ENCODE measurements at places on chromosomes 1 and 21.

- DNase-seq, result no peak
Observed at GRCh38 chr1:92964998-92965397, 3.7 kb upstream of the DIPK1A start.

DNA sequence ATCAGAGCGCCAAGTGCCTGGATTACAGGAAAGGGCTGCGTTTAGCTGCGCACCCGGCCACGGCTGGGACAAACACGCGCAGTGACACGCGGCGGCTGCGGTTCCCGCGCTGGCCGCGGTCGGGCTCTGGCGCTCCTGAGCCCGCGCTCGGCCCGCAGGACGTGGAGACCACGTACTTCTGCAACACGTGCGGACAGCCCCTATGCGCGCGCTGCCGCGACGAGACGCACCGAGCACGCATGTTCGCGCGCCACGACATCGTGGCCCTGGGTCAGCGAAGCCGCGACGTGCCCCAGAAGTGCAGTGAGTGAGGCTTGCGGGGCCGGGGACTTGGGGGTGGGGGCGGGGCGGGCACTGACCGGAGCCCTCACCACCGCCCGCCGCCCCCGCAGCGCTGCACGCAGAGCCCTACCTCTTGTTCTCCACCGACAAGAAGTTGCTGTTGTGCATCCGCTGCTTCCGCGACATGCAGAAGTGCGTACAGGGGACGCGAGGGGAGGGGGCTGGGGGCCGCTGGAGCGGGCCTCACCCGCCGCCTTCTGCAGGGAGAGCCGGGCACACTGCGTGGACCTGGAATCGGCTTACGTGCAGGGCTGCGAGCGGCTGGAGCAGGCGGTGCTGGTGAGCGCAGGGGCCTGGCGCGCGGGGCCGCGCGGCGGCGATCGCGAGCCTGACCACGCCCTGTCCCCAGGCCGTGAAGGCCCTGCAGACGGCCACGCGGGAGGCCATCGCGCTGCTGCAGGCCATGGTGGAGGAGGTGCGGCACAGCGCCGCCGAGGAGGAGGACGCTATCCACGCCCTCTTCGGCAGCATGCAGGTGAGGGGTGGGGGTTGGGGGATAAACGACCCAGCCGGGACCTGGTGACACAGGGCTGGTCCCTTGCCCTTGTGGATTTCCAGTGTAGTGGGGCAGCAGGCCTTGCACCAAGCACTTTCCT, 3.1 kb downstream of the RNF207 start:
- DNase-seq, result peak; percentile 42

DNA sequence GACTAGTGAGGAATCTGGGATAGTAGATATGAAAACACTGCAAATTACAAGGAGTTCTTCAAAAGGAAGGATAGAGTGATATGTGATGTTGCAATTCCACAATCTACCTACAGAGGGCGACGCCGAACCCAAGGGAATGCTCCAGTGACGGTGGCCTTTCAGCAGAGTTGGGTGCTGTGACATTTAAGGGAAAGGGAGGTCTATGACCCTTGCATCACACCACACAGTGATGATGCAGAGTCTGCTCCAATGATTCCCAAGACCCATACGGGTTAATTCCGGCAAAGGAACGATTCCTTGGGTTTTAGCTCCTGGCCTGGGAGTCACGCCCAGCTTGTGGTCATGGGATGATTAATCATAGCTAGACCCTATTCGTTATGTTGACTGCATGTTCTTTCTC, 123.0 kb upstream of the IGSF21 start:
- DNase-seq, result no peak

DNA sequence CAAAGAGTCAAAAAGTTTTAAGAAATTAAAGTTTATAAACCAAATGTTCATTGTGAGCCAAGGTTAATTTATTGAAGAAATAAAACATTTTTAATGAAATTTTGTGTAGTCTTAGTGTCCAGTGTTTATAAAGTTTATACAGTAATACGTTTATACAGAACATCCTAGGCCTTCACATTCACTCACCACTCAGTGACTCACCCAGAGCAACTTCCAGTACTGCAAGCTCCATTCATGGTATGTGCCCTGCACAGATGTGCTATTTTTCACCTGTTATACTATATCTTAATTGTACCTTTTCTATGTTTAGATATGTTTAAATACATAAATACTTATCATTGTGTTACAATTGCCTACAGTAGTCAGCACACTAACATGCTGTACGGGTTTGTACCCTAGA, 33.6 kb downstream of the TYW3 start:
- no peak for DNase-seq

GRCh38 chr21:31354604-31355443, 10.8 kb upstream of the TIAM1 start:
- DNase-seq, result peak; percentile 74

DNA sequence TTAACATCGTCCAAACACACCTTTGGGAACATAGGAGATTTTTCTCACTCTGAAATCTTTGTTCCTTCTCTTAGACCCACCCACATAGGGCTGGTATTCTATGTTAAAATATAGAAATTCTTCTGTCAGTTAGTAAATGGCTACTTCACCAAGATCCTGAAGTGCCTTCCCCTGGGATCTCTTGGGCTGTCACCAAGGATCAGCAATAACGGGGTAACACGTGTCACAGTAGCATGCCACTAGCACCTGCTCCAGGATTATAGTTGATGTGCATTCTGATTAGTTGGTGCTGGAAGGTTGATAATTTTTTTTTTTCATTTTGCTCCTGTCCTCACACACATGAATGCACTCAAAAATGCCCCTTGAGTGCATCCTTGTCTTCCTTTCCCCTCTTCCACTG, 298.7 kb downstream of the NTNG1 start:
- no peak for DNase-seq

GRCh38 chr1:59915516-59915915, 11.1 kb downstream of the CYP2J2 start:
- no peak for DNase-seq

DNA sequence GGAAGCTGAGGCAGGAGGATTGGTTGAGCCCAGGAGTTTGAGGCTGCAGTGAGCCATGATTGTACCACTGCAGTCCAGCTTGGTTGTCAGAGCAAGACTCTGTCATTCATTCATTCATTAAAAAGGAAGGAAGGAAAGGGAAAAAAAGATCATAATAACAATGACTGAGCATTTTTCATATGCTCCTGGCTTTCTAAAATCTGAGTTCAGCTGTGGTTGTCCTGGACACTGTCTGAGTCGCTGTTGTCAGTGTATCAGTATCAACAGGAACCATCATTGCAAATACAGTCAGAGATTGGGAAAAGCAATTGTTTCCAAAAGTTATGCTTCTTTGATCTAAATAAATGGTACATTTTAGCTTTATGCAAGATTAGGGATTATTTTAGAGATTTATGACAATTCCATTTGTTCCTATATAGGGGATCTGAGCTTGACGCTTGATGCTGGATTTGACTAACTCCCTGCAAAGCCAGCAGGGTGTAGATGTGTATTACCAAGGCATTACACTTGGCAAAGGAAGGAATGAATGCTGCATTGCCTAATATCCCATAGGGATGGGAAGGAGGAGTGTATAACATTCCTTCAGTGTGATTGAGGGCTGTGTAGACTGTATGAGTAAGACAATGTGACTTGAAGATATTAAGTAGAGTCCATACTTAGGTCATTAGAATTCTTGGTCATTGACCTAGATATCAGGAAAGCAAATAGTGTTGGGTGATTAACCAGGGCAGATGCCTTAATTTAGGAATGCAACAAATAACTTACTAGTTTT, 100.2 kb downstream of the DISP1 start:
- DNase-seq, result peak; percentile 98

GRCh38 chr1:12180315-12180714, 13.5 kb downstream of the TNFRSF1B start:
- DNase-seq, result peak; percentile 58

DNA sequence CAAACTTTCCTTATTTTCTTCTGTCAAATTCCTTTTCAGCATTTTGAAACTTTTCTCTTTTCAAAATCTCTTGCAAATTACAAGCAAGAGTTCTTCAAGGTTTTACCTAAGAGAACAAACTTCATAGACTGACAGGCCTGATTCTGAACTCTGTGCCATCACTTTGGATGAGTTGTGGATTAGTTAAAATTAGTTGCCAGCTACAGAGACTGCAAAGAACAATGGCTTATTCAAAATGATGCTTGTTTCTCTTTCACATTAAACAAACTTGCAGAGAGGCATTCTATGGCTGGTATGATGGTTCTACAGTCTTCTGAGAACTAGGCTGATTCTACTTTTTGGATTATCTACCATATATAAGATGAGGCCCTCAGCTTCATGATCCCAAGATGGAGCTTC, 3.8 kb downstream of the LRRC8B start:
- DNase-seq, result no peak

DNA sequence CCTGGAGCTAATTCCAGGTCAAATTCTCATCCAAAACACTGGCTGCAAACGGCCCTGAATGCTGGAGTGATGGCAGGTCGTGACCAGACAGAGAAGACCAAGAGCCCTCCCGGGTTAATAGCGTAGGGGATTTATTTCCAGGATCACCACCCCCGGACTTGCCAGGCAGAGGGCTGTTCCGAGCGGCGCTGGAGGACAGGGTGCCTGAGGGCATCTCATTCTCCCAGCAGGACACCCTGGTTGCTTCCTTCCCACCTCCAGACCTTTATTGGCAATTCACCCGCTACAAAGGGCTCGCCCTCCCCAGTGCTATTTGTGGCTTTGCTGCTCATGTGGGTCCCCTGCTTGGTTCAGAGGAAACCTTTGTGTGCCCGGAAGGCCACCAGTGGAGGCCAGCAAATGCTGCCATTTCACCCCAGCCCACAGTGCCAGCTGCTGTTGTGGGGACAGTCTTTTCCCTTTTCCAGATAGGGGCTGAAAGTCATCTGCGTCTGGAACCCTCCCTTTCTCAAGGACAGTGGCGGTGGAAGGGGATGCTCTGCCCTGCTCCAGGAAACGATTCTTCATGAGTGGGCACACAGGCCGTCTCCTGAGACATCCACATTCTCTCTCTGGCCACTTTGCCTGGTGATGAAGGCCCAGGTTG, 19.0 kb upstream of the C1orf174 start:
- DNase-seq, result no peak

GRCh38 chr21:42648606-42649005, 4.8 kb upstream of the PDE9A start:
- DNase-seq, result no peak

GRCh38 chr1:156584813-156585212, 5.3 kb downstream of the TTC24 start:
- no peak for DNase-seq

GRCh38 chr1:183993132-183993531, 44.4 kb downstream of the COLGALT2 start:
- DNase-seq, result no peak

- DNase-seq, result no peak
Observed at GRCh38 chr1:19768353-19769210, 31.1 kb downstream of the TMCO4 start.

GRCh38 chr1:69459244-69459643, 108.5 kb upstream of the LRRC7 start:
- no peak for DNase-seq

DNA sequence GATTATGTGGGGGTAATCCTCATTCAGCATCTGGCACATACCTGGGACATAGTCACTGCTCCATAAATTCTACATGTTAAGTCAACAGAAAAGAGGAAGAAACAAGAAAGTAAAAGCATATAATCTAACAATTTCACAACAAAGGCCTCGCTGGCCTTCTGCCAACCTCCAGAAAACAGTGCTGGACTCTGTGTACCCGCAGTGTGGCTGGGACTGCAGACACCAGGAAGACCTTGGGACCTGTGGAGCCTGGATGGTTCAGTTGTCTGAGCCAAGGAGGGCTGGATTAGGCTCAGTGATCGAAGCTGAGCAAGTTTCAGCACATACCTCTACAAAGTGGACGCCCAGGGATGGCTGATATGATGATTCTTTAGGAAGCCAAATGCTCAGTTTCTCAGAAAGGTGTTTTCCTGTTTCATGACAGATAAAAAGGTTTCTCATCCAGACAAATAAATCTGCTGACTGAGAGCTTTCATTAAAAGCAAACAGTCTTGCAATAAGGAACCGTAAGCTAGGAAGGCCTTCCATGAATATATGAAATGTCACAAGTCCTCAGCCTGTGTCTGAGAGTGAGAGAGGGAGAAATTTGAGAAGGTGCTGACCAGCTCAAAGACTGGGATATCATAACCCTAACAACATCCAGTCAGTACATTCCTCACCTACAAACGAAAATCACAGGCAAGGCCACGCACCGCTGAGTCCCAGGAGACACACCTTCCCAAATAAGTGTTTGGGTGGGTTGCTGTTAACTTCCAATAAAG, 48.4 kb downstream of the CAPZB start:
- DNase-seq, result peak; percentile 66

DNA sequence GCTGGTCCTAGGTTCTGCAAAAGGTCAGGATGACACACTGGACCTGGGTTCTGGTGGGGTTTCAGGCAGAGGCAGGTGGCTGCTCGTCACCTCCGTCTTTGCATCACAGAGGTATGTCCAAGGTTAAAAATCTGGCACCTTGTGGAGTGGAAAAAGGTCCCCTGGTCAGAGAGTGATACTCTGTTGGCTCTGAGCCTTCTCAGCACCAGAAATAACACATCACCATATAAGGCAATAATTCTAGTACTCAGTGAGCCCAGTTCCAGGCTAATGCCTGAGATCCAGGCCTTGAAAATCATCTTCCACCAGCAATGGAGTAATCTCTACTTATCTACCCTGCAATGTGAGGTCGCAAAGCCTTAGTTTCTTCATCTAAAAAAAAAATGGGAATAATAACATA, 127.3 kb upstream of the C8B start:
- no peak for DNase-seq

GRCh38 chr1:168636200-168636599, 59.8 kb downstream of the XCL1 start:
- DNase-seq, result peak; percentile 13

GRCh38 chr1:100528871-100529270, 9.1 kb upstream of the GPR88 start:
- no peak for DNase-seq

DNA sequence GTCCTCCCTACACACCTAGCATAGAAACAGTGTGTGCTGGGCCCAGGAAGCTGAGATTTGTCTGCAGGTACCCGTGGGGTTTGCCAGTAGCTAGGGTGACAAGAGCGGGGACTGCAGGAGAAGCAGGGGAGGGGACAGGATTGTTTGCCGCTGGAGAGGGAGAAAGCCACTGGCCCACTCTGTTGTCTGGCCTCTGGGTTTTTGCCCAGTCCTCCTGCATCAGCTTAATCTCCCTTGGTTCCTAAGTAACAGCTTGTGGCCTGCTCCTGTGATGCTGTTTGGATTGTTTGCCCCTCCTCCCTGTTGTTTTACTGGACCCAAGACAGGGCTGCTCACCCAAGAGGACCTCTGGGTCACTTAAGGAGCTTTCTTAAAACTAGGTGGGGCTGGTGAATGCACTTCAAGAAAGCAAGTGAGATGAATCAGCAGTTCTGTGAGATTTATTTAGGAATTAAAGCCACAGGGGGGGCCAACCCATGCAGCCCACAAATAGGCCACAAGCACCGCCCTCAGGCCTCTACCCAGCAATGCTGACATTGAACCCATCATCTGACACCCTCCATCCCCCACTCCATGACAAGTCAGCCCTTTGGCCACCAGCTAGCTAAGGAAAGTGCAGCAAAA, 142.8 kb downstream of the ZZZ3 start:
- DNase-seq, result peak; percentile 64

DNA sequence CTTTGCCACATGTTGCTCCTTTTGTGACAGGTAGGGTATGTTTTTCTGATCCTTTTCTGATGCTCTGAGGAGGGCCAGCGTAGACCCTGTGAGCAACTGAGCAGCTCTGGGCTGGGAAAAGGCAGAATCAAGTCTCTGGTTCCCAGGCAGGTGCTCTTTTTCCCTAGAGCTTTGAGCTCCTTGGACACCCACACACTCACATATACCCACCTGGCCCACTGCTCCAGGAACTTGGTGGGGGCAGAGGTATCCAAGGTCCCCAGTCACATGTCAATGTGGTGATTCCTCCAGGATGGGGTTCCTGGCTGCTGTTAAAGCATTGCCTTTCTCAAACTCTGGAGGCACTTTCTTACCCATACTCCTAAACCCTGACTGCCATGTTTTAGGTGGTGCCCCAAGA, 5.4 kb downstream of the CD2 start:
- DNase-seq, result no peak
